Endodermal cell (in vitro differentiated cells): ENCODE measurements at places on chromosomes 11 and 22. TPM values are rescaled to one million over a fixed set of nuclear protein-coding genes. Genes with fewer than 3 reads are reported as not detected.

DNA sequence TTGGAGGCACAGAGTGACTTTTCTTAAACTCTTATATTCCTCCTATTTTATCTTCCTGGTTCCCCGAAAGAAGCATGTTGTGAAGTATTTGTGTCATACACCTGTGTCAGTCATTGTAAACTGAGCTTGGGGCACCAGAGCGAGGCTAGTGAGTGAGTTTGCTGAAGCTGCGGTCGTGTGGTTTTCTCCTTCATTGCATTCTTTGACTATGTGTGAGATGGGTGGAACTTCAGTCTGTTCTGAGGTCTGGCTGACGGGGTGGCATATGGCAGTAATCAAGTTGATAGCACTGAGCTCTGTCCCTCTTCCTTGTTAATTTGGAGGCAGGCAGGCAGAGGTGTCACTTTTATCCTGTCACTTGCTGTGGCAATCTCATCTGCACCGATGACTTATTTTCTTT is 4.2 kb downstream of the VPS26B start:
- H3K36me3 ChIP-seq = peaks cover 4% of the 10 kb centered on the region
- H3K4me1 ChIP-seq = peaks cover 6% of the 10 kb centered on the region
- no peak overlapping the region for H3K4me3 ChIP-seq
- H3K27ac ChIP-seq = no peak overlapping the region

DNA sequence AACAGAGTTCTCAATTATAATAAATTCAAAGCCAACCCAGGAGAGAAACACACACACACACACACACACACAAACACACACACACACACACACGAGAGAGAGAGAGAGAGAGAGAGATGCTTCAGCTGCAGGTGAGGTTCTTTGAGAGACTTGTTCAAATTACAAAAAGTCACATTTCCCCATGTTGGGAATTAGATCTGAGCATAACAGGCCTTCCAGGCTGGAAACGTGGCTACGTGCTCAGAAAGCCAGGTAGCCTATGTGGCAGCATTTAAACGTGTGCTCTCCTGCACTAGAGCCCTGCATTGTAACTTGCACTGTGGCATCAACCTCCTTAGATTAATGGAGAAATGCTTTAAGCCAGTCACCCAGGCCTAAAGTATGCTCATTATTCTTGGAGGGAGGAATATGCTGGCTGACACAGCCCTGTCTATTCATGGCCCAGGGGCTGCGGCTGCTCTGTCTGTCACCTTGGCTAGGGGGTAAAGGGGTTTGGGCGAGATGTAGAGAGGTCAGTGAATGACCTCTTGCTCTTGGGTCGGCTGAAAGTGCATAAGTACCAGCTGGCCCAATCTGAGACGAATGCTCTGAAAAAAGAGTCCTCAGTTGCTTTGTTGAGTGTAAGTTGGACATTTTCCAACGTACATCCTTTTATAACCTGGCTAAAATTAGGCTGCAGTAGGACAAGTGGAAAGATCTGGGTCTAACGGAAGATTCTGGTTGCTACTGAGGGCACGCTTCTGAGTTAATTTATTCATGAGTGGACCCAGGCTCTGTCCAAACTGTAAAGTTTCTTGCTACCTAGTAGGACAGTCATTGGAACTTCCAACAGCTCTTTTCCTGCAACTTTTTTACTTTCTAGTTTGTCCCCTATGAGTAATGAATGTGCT is 171.1 kb upstream of the SEZ6L start:
- no peaks in the 10 kb centered on the region for H3K27me3 ChIP-seq
- no peak overlapping the region for H3K4me3 ChIP-seq
- no peaks in the 10 kb centered on the region for H3K36me3 ChIP-seq
- no peak for DNase-seq
- peaks cover 14% of the 10 kb centered on the region for H3K4me1 ChIP-seq
- H3K27ac ChIP-seq = no peak overlapping the region

DNA sequence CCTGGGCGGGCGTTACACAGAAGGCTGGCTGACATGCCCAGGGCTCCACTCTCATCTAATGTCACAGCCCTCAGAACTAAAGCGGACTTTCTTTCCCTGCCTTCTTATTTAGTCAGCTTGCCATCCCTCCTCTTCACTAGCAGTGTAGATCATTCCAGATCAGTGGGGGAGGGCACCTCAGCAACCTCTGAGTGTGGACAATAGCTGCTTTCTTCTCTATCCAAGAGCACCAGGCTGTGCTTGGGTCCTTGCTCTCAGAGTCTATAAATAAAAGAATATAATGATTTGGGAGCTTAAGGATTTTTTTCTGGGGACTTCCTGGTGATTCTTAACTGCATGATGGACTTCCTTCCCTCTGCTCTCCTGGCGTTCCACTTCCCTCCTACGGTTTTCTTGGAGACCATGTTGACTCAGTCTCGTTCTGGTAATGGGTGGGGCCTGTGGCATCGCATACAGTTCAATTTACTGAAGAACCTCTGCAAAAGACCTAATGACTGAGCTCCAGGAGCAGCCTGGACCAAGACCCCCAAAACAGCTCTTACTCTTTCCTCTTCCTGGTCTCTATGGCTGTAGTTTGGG is 2.9 kb upstream of the HMBS start:
- no peak for DNase-seq
- no peak overlapping the region for H3K4me3 ChIP-seq
- H3K4me1 ChIP-seq = no peaks in the 10 kb centered on the region
- peaks cover 53% of the 10 kb centered on the region for H3K36me3 ChIP-seq
- H3K27me3 ChIP-seq = no peaks in the 10 kb centered on the region

GRCh38 chr11:134098566-134099184 is 29.8 kb downstream of the JAM3 start:
- no peak for DNase-seq
- no peaks in the 10 kb centered on the region for H3K27me3 ChIP-seq
- no peak overlapping the region for H3K4me3 ChIP-seq
- H3K4me1 ChIP-seq = no peaks in the 10 kb centered on the region
- no peak overlapping the region for H3K27ac ChIP-seq
- H3K36me3 ChIP-seq = no peaks in the 10 kb centered on the region

DNA sequence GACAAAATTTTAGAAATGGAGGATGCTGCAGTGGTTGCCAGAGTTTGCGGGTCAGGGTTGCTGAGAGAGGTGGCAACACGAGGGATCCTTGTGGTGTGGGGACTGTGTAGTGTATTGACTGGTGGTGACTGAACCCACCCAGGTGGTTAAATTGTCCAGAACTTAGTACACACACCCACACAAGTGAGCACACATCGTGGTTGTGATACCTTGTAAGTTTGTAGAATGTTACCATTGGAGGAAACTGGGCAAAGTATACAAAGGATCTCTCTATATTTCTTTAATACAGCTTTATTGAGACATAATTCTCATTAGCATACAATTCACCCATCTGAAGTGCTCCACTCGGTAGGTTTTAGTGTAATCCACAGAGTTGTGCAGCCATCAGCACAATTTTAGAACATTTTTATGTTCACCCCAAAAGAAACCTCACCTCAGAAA is 56.1 kb downstream of the MED15 start:
- H3K4me3 ChIP-seq = no peak overlapping the region
- DNase-seq = no peak
- H3K27me3 ChIP-seq = no peaks in the 10 kb centered on the region
- peaks cover 85% of the 10 kb centered on the region for H3K36me3 ChIP-seq
- H3K27ac ChIP-seq = no peak overlapping the region

GRCh38 chr11:115930886-115931547 is 426.8 kb upstream of the CADM1 start:
- no peak overlapping the region for H3K4me3 ChIP-seq
- peaks cover 4% of the 10 kb centered on the region for H3K4me1 ChIP-seq
- no peak for DNase-seq
- H3K27ac ChIP-seq = no peak overlapping the region
- H3K36me3 ChIP-seq = no peaks in the 10 kb centered on the region

DNA sequence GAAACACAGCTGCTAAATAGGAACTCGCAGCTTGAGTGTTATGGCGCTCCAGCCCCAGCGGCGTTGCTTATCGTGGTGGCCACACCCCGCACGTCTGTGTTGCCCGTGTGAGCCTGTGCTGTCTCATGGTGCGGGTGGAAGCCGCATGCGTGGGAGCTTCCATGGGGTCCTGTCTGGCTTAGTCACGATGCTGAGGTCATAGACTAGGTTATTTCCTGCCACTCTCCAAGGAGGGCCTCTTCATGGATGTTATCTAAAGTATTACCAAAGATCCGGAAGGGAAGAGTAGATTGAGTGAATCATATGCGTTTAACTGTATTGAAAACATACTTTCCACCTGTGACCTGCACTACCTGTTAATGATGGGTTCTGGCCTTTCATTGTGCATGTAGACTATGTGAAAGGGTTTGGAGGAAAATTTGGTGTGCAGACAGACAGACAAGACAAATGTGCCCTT is 21.7 kb downstream of the CTTN start:
- no peaks in the 10 kb centered on the region for H3K27me3 ChIP-seq
- no peak overlapping the region for H3K4me3 ChIP-seq
- no peak for DNase-seq
- H3K27ac ChIP-seq = no peak overlapping the region

DNA sequence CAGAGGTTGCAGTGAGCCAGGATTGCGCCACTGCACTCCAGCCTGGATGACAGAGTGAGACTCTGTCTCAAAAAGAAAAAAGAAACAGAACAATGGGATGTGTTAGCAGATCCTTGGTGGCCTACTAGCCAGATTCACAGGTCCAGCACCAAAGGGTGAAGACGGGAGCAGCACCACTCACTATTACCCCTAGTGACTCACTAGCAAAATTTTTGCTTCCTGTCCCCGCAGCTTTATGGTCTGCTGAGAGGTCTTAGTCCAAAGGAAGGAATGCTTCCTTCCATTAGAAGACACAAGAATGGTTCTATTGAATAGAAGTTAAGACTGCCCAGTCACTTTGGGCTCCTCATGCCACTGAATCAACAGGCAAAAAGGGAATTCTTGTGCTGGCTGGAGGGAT is 35.9 kb upstream of the NUP50 start:
- H3K4me1 ChIP-seq = no peaks in the 10 kb centered on the region
- H3K4me3 ChIP-seq = no peak overlapping the region
- H3K27me3 ChIP-seq = no peaks in the 10 kb centered on the region

DNA sequence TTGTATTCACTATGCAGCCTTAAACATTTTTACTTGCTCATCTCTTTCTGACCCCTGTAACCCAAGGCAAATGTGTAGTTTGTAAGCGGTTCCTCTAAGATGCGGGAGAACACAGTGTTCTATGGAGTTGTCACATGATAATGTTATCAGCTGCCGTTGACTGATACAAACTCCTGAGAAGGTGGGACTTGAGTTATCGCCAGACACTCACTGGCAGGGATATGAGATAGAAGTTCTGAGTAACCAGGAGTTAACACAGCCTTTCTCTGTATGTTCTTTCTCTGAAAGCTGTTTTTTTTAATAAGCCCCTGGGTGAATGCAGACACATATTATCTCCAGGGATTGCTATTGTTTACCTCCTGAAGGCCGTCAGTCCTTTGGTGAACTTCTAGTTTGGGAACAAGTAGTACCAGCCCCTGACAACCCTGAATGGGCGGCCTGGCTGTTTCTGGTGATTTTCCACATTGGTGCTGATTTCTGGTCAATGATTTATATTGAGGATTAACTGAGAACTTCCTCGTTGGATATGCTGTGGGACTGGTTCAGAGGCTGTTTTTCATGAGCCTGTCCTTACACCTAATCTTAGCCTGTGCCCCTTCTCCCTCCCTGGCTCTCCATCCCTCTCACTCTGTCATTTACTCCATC is 155.3 kb upstream of the RASSF10 start:
- H3K4me1 ChIP-seq = no peaks in the 10 kb centered on the region
- peaks cover 5% of the 10 kb centered on the region for H3K36me3 ChIP-seq
- H3K4me3 ChIP-seq = no peak overlapping the region
- no peaks in the 10 kb centered on the region for H3K27me3 ChIP-seq
- DNase-seq = no peak

DNA sequence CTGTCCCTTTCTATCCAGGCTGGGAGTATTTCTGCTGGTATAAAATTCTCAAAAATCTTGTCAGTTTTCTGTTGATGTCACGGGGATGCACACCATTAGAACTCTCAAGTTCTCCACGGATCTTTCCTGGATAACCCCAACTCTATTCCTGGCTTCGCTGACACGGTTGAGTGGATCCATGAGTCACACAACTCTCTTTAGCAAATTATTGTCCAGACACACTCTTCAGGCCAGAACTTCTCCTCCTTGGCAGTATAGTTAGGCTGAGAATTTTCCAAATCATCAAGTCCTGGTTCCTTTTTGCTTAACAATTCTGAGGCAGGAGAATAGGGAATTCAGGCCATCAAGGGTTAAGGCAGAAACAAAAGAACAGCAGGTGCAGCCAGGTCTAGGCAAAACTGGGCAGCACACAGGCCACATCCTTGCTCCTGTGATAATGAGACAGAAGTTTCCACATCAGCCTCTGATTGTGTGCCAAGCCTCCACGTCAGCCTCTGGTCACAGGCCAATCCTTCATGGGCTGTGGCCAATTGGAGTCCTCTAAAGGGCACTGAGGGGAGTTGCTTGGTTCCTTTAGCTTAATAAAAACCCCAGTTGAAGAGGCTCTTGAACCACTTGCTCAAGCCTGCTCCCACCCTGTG is 5.7 kb upstream of the ACAT1 start:
- no peak overlapping the region for H3K4me3 ChIP-seq
- H3K27ac ChIP-seq = no peak overlapping the region
- no peaks in the 10 kb centered on the region for H3K27me3 ChIP-seq
- no peaks in the 10 kb centered on the region for H3K4me1 ChIP-seq
- peaks cover 8% of the 10 kb centered on the region for H3K36me3 ChIP-seq

GRCh38 chr11:130146796-130147195 is 12.8 kb upstream of the ST14 start:
- no peak overlapping the region for H3K27ac ChIP-seq
- H3K4me1 ChIP-seq = peaks cover 6% of the 10 kb centered on the region
- H3K36me3 ChIP-seq = peaks cover 97% of the 10 kb centered on the region

DNA sequence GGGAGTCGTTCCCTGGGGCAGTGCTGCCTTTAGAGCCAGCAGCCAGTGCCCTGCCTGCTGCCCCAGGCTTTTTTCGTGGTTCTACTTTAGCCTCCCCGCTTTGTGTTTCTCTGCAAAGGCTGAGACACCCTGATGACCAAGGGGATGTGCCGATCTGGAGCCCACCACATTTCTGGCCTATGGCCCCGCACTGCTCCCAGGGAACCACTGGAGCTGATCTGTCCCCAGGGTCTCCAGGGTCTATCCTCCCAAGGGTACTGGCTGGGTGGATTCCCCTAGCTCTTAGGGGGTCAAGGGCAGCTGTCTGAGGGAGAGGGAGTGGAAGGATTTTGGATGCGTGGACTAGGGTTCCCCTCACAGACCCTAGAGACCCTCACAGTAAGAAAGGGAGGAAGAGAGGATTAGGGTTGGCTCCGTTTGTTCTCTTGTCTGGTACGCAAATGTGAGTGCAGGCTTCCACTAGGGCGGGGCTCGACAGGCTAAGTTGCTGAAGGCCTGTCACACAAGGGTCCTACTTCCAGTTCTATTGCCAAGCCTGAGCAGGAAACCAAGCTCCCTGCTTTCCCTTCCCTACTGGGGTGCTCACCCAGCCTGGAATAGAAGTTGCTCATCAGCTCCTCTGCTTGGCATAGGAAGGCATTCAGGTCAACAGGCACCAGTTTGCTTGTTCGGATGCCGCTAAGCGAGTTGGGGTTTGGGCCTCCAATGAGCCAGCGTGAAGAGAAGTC is 19.3 kb downstream of the TREH start:
- H3K4me3 ChIP-seq = no peak overlapping the region
- H3K27ac ChIP-seq = no peak overlapping the region
- H3K36me3 ChIP-seq = peaks cover 2% of the 10 kb centered on the region
- DNase-seq = peak; percentile 58
- no peaks in the 10 kb centered on the region for H3K4me1 ChIP-seq
- H3K27me3 ChIP-seq = no peaks in the 10 kb centered on the region

The TYR gene
- 0.27 TPM in 1 of 3 replicates, not detected in the others for total RNA-seq

The SLC5A12 gene
- 2.7 to 4.7 TPM (median 3.4 TPM) in 3 replicates for total RNA-seq

The MS4A15 gene
- not detected in 3 replicates for total RNA-seq

The ARHGAP42 gene
- 161 to 185 TPM (median 176 TPM) in 3 replicates for total RNA-seq

The OR51I1 gene
- not detected in 2 replicates for total RNA-seq
